ENCODE measurements at places on chromosomes 6 and 20. TPM values are rescaled to one million over a fixed set of nuclear protein-coding genes. Genes with fewer than 3 reads are reported as not detected.

Gene SAMD5
- 2.7 TPM for total RNA-seq

Gene FAM209A
- not detected for total RNA-seq

GRCh38 chr20:16096756-16097326 lies 476.4 kb downstream of the KIF16B start:
- H3K36me3 ChIP-seq, result no peaks in the 10 kb centered on the region

GRCh38 chr6:66937180-66937579 lies 1230.2 kb upstream of the EYS start:
- no peaks in the 10 kb centered on the region for H3K36me3 ChIP-seq
- H3K4me1 ChIP-seq, result no peaks in the 10 kb centered on the region
- H3K27ac ChIP-seq, result no peak overlapping the region
- H3K27me3 ChIP-seq, result no peaks in the 10 kb centered on the region
- no peak for DNase-seq
- no peak overlapping the region for H3K4me3 ChIP-seq

DNA sequence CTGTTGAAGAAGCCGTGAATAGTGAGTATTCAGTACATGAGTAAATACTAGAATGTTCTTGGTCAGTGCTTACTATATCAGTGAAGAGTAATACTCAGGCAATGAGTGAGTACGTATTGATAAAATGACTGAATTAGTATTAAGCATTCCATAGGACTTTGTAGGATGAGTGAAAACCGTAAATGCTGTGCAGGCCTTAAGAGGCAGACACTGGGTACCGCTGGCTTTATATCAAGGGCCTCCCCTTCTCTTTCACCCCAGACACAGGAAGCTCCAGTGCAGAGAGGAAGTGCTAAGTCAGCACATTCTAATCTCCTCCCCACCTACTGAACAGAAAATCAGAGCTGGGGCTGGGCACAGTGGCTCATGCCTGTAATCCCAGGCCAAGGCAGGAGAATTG lies 24.2 kb downstream of the POFUT1 start:
- no peaks in the 10 kb centered on the region for H3K27me3 ChIP-seq
- DNase-seq, result no peak
- H3K4me3 ChIP-seq, result no peak overlapping the region
- H3K27ac ChIP-seq, result peak overlapping the region; percentile 22
- H3K36me3 ChIP-seq, result peaks cover 37% of the 10 kb centered on the region
- H3K4me1 ChIP-seq, result peaks cover 16% of the 10 kb centered on the region

- H3K36me3 ChIP-seq, result no peaks in the 10 kb centered on the region
- peaks cover 6% of the 10 kb centered on the region for H3K4me1 ChIP-seq
- no peak for DNase-seq
- H3K27me3 ChIP-seq, result no peaks in the 10 kb centered on the region
- no peak overlapping the region for H3K4me3 ChIP-seq
Observed at GRCh38 chr20:14583413-14583812, 246.0 kb upstream of the FLRT3 start.

GRCh38 chr6:124190256-124190655 lies 386.6 kb downstream of the NKAIN2 start:
- no peaks in the 10 kb centered on the region for H3K27me3 ChIP-seq
- H3K36me3 ChIP-seq, result no peaks in the 10 kb centered on the region
- no peak overlapping the region for H3K27ac ChIP-seq
- H3K4me3 ChIP-seq, result no peak overlapping the region

DNA sequence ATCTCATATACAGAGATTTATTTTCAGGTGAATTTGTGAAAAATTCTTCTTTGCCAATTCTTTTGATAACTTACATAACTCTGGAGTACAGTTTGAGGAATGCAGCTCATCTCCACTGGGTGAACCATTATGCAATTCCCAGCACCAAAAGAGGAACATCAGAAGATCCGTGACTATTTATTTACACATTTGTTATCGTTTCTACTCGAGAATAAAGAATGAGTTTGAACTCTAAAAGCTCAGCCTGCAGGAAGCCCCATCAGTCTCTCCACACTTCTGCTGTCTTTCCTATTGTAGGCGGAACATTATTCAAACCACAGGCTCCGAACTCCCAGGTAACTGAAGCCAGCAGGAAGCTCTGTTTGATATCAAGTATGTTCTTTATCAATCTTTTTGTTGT lies 95.9 kb upstream of the IFNGR1 start:
- no peak for DNase-seq
- no peaks in the 10 kb centered on the region for H3K36me3 ChIP-seq
- H3K4me3 ChIP-seq, result no peak overlapping the region
- H3K27ac ChIP-seq, result no peak overlapping the region
- peaks cover 2% of the 10 kb centered on the region for H3K4me1 ChIP-seq

DNA sequence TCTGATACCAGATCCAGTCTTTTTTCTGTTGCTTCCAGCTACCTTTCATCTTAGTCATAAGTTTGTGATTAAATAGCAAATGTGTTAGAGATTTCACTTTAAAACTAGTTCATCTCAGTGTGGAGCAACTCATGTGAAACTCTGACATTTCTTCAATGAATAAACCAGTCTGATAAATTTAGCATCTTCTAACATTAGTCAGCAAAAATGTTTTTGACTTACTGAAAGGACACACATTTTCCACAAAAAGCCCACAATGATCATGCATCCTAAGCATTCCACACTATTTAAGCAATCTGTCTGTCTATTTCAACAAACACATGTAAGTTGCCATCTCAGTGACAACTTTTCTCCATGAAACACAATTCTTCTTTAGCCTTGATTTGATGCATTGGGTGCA lies 222.2 kb upstream of the SLC35B3 start:
- no peak overlapping the region for H3K27ac ChIP-seq
- no peaks in the 10 kb centered on the region for H3K36me3 ChIP-seq
- no peaks in the 10 kb centered on the region for H3K27me3 ChIP-seq
- no peak for DNase-seq

Gene DDO
- total RNA-seq, result 4.9 TPM

DNA sequence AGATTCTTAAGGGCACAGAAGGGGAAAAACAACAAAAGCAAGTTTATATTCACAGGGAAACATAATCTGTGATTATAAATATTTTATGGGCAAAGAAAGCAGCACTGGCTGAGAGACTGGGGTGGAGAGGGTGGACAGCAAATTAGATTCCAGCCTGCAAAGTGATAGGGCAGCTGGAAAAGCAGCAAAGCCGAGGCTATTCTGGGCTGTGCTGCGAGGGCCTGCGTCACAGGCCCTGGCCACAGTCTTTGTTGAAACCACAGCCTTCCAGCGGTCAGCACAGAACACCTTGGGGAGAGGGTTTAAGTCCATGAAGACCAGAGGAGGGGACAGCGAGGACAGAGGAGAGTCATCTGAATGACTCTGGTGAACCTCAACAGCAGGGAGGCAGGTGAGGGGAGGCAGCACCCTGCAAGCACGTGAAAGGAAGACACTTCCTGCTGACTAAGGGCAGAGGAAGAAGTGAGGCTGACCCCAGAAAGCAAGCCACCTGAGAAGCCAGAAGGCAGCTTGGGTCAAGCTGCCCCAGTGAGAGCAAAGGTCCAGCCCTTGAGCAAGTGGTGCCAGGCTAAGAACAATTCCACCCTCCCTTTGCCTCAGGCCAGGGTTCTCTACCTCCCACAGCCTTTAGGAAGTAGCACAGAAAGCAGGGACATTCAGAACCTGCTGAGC lies 17.1 kb downstream of the MRPL14 start:
- H3K36me3 ChIP-seq, result peaks cover 13% of the 10 kb centered on the region
- H3K4me1 ChIP-seq, result peaks cover 55% of the 10 kb centered on the region
- DNase-seq, result no peak
- H3K4me3 ChIP-seq, result no peak overlapping the region
- H3K27ac ChIP-seq, result no peak overlapping the region
- H3K27me3 ChIP-seq, result no peaks in the 10 kb centered on the region

GRCh38 chr6:134204031-134204430 lies 113.9 kb downstream of the SGK1 start:
- DNase-seq, result no peak
- H3K4me3 ChIP-seq, result no peak overlapping the region
- H3K27ac ChIP-seq, result no peak overlapping the region
- no peaks in the 10 kb centered on the region for H3K27me3 ChIP-seq
- H3K36me3 ChIP-seq, result no peaks in the 10 kb centered on the region

Data from liver (tissue), 10 donors.